ENCODE measurements at places on chromosomes 13 and 19. TPM values are rescaled to one million over a fixed set of nuclear protein-coding genes. Genes with fewer than 3 reads are reported as not detected.
A peak's percentile ranks its signal among the peaks of the same experiment; 100 is the strongest.

GRCh38 chr13:33723772-33724435 lies 94.0 kb upstream of the RFC3 start:
- peak; percentile 50 for DNase-seq

- DNase-seq, result no peak
Observed at GRCh38 chr13:89407357-89407756, 1736.2 kb downstream of the SLITRK5 start.

GRCh38 chr13:41405367-41405766 lies 52.0 kb upstream of the RGCC start:
- DNase-seq, result no peak

GRCh38 chr19:6066661-6067646 lies 43.3 kb downstream of the RFX2 start:
- peak; percentile 96 for DNase-seq

DNA sequence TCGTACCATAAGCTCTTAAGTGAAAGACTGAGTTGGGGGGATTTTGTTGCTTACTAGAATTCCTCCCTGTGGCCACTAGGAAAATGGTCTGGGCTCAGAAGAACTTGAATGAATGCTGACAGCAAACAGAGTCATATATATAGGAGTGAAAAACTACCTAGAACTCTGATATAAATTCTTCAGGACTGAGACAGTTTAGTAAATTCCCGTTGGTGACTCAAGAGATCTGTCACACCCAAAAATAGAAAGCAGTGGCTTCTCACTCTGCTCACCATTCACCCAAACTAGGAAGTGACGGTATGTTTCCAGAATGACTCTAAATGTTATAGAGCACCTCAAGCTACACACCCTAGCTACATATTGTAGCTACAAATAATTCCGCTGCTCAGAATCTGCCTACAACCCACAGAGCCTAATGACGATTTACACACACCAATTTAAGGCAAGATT lies 116.2 kb downstream of the TBC1D4 start:
- DNase-seq, result no peak

DNA sequence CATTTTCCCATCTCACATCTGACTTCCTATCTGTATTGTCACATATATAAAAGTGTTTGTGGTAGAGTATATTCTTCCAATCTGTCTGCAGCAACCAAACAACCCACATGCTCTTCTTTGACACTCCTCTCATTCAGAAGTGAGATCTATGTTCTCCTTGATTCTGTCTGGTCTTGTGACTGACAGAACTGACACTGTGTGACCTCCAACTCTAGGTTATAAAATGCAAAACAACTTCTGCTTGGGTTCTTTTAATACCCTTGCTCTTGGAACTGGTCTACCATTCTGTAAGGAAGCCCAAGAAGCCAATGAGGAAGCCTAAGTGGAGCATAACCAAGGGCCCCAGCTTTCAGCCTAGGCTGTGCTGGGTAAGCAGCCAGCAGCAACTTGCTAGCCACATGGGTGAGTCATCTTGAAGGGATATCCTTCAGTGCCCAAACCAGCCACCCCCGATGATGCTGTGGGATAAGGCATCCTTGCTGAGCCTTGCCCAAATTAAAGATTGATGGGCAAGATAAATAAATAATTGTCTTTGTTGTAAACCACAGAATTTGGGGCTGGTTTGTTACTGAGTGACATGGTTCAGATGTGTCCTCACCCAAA lies 18.4 kb upstream of the ITM2B start:
- DNase-seq, result no peak

- no peak for DNase-seq
Observed at GRCh38 chr19:5142725-5143097, 173.8 kb downstream of the KDM4B start.

DNA sequence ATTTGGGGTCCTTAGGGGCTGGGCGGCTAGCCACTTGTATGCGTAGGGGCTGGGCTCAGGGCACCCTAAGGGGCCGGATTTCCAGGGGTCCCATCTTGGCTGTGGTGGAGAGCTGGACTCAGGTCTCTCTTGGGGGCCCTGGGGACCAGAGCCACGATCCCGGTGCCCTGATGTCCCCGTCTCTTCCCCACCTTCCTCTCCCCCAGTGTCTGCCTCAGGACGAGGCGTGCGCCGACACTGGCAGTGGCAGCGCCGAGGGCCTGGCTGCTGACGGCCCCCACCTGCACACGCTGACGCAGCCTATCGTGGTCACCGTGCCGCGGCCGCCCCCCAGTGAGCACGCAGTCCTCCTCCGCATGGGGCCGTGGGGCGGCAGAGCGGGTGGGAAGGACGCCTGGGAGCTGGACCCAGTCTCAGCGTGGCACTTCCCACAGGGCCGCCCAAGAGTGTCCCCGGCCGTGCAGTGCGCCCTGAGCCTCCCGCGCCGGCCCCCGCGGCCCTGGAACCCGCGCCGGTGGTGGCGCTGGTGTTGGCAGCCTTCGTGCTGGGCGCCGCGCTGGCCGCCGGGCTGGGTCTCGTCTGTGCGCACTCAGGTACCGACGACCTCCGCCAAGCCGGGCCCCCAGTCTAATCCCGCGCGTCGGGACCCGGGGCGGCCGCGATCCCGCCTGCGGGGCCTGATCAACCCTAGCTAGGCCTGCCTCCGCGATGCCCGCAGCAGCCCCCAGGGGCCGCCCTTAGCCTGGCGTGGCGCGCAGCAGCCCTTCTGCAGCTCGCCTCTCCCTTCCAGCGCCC lies 2.7 kb upstream of the SNAPC2 start:
- DNase-seq, result no peak

DNA sequence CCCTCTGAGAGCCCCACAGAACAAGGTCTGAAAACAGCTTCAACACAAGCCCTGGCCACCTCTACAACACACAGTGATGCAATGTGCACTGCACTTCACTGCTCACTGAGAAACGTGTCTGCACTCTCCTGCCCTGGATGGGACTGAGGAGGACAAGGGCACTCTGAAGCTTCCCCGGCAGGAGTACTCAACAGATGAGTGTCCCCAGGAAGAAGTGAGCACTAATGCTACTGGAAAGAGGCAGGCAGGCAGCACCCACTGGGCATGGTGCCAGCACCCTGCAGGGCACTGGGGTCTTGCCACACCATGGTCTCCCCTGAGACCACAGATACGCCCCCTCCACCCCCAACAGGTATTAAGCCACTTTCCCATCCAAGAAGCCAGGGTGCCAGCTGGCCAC lies 17.7 kb upstream of the SLC35E1 start:
- no peak for DNase-seq

- no peak for DNase-seq
Observed at GRCh38 chr19:45676851-45677263, 8.8 kb downstream of the GIPR start.

GRCh38 chr13:31978021-31978420 lies 53.6 kb upstream of the FRY start:
- DNase-seq, result no peak

DNA sequence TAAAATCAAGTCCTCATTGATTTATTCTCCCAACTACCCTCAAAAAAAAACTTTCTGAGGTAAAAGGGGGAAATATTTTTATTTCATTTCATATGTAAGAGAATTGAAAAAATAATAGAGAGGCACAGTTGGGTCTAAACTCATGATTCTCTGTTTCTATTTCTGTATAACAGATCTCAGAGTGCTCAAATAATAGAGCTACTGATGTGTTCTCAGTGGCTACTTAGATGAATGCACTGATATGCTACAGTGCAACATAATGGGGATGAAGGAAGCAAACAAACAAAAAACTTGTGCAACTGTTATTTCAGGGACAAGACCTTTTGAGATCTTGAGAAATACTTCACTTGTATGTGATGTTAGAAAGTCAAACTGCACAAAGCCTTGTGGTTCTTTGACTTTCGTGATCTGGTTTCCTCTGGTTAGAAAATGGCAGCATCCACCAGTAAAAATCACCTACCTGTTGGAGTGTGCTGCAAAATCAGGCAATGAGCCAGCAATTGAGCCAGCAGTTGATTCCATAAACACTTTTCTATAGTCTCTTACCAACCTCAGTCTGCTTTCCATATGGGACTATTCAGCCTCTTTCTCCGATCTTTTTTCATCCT lies 9.7 kb upstream of the DACH1 start:
- DNase-seq, result no peak

KRTDAP gene
- 29.6 TPM for total RNA-seq

- DNase-seq, result no peak
Observed at GRCh38 chr19:17183858-17184321, 31.3 kb upstream of the USE1 start.

- DNase-seq, result no peak
Observed at GRCh38 chr13:25901460-25902376, 150.1 kb downstream of the SHISA2 start.

GRCh38 chr13:30114571-30115256 lies 192.6 kb downstream of the KATNAL1 start:
- DNase-seq, result peak; percentile 46

ZNF587 gene
- total RNA-seq, result 29.7 TPM

GRCh38 chr19:18137657-18138339 lies 15.2 kb upstream of the PIK3R2 start:
- no peak for DNase-seq

C1QTNF9 gene
- not detected for total RNA-seq

- no peak for DNase-seq
Observed at GRCh38 chr19:27765912-27766725, 1446.8 kb downstream of the UQCRFS1 start.

DNA sequence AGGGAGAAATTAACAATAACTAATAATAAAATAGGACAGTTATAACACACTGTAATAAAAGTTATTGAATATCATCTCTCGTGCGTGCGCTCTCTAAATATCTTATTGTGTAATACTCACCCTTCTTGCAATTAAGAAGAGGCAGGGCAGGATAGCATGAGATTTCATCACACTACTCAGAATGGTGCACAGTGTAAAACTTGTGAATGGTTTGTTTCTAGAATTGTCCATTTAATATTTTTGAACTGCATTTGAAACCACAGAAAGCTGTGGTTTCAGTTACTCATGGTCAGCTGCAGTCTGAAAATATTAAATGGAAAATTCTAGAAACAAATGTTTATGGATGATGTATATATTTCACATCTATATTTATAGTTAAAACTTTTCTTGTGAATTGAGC lies 161.1 kb downstream of the DCT start:
- no peak for DNase-seq

DNA sequence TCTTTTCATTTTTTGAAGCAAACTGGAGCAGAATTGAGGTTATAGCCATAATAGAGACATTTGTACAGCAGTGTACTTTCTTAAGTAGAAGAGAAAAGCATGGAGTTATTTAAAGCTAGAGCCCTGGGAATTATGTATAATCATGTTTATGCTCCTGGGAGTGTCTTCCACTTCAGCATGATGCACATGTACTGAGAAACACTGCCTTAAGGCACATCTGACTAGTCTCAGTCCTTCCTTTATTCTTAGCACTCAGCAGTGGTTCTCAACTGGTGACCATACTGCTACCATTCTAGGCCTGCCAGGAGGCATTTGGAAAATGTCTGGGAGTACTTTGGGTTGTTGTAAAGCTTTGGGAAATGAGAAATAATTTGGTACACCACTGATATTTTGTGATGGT lies 45.8 kb downstream of the VWA8 start:
- no peak for DNase-seq

PSPN gene
- 1.4 TPM for total RNA-seq

- no peak for DNase-seq
Observed at GRCh38 chr13:44739120-44739519, 163.0 kb upstream of the TSC22D1 start.

DNA sequence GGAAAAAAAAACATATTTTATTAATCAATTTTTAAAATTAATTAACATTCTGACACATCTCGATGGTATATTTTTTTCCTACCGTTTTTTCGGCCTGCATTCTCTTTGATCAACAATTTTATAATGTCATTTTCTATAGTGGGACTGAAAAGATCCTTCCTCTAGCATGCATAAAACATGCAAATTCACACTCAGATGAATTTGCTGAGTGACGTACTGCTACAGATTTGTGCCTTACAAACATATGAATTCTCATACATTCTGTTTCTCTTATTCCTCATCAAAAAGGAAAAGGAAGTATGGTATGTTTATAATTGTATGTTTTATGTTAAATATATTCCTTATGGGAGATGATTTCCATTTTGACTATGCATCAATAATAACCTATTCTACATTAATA lies 458.2 kb downstream of the TSHZ3 start:
- DNase-seq, result no peak

TMC4 gene
- 0.41 TPM for total RNA-seq

- DNase-seq, result no peak
Observed at GRCh38 chr19:27647423-27647822, 1565.5 kb downstream of the UQCRFS1 start.

- no peak for DNase-seq
Observed at GRCh38 chr19:37986048-37986750, 79.2 kb downstream of the SIPA1L3 start.

MICU2 gene
- 47.2 TPM for total RNA-seq

DNA sequence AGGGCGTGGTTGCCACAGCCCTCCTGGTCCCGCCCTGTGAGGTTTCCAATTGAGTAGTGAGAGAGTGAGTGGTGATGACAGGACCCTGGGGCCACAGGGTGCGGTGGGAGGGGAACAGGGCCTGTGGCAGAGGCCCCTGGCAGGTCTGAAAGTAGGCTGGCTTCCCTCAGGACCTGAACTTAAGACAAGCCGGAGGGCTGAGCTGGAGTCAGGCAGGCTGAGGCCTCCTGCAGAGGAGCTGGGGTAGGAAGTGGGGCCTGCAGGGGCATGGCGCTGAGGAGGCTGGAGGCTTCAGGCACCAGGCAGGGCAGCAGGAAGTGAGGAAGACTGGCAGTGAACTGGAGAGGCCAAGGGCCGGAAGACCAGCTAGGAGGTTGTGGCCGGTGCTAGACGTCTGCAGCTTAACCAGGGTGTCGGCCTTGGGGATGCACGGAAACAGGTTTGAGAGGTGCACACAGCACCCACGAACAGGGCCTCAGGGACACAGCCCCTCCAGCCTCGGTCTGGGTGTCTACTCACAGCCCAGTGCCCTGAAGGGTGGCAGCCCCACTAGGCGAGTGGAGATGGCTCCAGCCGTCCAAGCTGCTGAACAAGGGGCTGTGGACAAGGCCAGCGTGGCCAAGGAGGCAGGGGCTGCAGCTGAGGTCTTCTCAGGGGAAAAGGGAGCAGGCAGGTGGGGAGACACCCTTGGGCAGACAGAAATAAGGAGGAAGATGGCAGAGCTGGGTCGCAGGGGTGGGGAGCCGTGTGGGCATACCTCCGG lies 17.8 kb downstream of the POP4 start:
- DNase-seq, result no peak

- DNase-seq, result no peak
Observed at GRCh38 chr13:102399791-102400674, 1.8 kb downstream of the FGF14 start.

SLC15A1 gene
- not detected for total RNA-seq

DNA sequence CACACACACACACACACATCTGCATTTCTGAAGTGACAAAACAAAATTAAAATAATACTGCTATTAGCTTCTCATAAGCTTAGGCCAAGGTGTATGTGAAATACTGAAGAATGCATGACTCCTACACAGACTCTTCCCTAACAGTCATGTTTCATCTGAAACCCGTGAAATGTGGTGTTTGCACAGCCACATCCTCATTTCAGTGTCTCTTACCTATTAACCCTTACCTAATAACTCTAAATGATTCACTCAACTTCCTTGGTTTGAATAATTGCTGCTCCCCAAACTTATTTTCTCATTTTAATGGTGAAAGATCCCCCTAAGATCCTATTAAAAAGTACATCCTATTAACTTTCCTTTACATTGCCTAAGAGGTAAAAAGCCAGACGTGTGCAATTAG lies 117.6 kb downstream of the MIPEP start:
- DNase-seq, result no peak
